ENCODE measurements at places on chromosomes 4 and X.
A peak's percentile ranks its signal among the peaks of the same experiment; 100 is the strongest.

- DNase-seq: no peak
These were observed 12.7 kb downstream of the GRPR start for GRCh38 chrX:16136080-16136479.

GRCh38 chr4:2924765-2925301 is 38.4 kb downstream of the NOP14 start:
- DNase-seq: no peak

GRCh38 chr4:119165767-119166166 is 30.1 kb downstream of the MYOZ2 start:
- DNase-seq: no peak

GRCh38 chr4:78242071-78242470 is 184.9 kb downstream of the FRAS1 start:
- no peak for DNase-seq

DNA sequence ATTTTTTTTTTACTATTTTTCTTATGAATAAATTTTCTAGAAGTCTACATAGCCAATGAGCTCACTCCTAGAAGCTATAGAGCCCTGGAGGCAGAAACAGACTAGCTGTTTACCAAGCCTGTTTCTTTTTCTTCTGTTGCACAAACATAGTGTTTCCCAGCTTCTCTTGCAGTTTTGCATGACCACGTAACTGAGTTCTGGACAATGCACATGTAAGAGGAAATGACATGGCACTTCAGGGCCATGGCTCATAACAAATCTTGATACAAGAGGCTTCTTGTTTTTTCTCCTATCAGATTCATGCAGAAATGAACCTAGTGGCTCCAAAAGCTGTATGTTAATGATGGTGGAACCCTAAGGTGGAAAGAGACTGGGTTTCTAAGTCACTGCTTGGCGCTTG is 127.4 kb downstream of the ZNF330 start:
- no peak for DNase-seq

- no peak for DNase-seq
These were observed 25.3 kb upstream of the GBA3 start for GRCh38 chr4:22667332-22667940.

- DNase-seq: no peak
These were observed 28.6 kb downstream of the MAML3 start for GRCh38 chr4:140125374-140125773.

GRCh38 chr4:113790478-113790877 is 28.9 kb upstream of the CAMK2D start:
- no peak for DNase-seq

DNA sequence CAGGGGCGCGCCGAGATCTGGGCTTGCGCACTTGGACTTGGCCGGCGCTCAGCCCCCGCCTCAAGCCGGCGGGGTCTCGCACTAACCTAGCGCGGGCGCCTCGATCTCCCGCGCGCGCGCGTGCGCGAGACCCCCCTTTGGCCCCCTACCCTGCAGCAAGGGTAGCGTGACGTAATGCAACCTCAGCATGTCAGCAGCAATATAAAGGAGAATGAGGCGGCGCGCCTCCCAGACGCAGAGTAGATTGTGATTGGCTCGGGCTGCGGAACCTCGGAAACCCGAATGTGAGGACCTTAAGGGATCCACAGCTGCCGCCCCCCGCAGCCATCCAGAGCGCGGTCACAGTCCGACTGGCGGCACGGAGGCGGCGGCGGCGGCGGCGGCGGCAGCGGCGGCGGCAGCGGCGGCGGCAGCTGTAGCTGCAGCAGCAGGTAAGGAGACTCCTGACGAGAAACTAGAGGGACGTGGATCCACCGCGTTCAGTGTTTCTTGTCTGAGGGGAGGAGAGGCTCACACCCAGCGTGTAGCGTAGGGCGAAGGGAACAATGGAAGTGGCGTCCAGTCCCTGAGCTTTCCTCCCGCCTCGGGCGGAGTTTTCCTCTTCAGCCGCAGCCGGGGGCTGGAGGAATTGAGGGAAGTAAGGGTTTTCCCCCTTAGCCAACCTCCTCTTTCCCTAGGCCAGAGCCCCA is at the start of the genes SATL1 and ZNF711:
Gene SATL1 (minus strand): TSS at position 19 of the 689 bp plus-strand sequence. CDS start 134,811 bp downstream, outside the sequence.
Gene ZNF711 (plus strand): TSS at position 231 of the 689 bp plus-strand sequence. CDS start 3,582 bp downstream, outside the sequence.
- peak; percentile 48 for DNase-seq

DNA sequence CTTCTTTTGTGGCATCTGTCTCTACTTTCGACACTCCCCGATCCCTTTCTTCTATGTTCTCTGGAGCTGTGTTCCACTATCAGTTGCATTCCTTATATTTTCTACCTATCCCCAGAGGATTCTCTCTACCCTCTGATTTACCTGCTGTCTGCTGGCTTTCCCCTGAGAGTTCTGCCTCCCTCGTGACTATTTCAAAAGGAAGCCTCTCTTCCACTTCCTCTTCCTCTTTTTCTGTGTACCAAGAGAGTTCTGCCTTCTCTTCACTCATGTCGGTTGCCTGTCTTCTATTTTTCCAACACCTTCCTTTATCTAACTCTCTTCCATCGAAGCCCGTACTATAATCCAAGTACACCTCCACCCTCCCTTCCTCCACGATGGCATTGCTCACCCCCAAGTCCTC is 631.7 kb downstream of the SMARCA1 start:
- DNase-seq: no peak

DNA sequence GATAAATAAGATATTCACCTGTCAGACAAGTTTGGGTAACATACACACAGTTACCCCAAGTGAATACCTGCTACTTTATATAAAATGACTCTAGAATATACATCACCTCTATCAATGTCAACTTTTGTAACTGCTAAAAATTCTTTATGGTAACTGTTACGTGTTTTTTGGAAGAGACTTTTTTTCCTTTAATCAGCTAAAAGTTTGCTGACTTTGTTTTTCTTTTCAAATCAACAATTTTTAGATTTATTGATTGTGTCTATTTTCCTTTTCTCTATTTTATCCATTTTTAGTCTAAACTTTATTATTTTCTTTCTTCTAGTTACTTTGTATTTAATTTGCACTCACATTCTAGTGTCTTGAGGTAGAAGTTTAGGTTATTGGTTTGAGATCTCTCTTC is 1106.6 kb upstream of the LCORL start:
- no peak for DNase-seq

DNA sequence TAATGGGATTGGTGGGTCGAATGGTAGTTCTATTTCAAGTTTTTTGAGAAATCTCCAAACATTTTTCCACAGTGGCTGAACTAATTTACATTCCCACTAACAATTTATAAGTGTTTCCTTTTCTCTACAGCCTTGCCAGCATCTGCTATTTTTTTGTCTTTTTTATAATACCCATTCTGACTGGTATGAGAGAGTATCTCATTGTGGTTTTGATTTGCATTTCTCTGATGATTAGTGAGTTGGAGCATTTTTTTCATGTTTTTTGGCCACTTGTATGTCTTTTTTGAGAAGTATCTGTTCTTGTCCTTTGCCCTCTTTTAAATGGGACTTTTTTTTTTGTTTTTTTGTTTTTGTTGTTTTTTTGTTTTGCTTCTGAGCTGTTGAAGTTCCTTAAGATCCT is 200.0 kb upstream of the GK2 start:
- DNase-seq: no peak

DNA sequence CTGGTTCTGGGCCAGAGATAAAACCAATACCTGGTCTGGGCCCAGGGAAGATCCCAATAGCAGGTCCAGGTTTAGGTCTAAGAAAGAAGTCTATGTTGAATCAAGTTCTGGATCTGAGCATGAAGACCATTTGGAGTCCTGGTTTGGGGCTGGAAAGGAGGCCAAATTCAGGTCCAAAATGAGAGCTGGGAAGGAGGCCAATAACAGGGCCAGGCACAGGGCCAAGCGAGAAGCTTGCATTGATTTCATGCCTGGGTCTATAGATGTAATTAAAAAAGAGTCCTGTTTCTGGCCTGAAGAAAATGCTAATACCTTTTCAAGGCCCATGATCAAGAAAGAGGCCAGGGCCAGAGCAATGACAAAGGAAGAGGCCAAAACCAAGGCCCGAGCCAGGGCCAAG is 3.4 kb downstream of the GPRASP1 start:
- DNase-seq: no peak

DNA sequence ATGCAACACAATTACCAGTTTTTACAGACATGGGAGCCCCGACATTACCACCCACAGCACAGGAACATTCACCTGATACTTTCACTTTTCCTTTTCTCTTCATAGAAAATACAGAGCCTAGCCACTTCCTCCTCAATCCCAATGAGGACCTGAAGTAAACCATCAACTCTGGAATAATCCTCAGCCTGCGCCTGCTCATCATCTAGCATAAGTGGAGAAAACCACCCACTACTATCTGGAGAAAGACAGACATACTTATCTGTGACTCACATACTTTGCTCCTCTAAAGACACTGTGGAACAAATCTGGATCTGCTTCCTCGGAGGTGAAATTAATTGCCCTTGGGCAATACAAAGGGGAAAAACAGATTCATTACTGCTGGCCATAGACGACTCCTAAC is 47.8 kb downstream of the ZCCHC13 start:
- DNase-seq: no peak

DNA sequence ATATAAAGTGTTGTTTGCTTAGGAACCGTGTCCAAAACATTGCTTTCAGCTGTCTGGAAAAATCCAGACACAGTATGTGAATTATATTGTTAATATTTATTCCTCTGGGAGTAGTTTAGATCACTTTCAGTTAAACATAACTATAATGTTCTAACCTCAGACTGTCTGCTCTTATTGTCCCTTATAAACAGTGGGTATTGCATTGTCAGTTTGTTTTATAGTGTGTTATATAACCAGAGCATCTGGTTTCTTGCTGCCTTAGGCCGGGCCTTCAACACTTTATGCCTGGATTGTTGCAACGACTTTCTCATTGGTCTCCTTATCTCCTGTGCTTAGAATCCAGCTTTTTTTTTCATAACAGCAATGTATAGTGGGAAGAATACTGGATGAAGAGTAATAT is 26.4 kb downstream of the ATG4A start:
- DNase-seq: no peak

GRCh38 chr4:169854090-169854489 is 96.3 kb upstream of the HPF1 start:
- no peak for DNase-seq

- no peak for DNase-seq
These were observed 30.8 kb downstream of the ADRA2C start for GRCh38 chr4:3796960-3797359.

- DNase-seq: no peak
These were observed 49.4 kb upstream of the PRR32 start for GRCh38 chrX:126770179-126770578.

- DNase-seq: no peak
These were observed 8.6 kb upstream of the MAML3 start for GRCh38 chr4:140162596-140162995.

GRCh38 chr4:101049549-101050001 is 297.8 kb downstream of the PPP3CA start:
- DNase-seq: no peak

DNA sequence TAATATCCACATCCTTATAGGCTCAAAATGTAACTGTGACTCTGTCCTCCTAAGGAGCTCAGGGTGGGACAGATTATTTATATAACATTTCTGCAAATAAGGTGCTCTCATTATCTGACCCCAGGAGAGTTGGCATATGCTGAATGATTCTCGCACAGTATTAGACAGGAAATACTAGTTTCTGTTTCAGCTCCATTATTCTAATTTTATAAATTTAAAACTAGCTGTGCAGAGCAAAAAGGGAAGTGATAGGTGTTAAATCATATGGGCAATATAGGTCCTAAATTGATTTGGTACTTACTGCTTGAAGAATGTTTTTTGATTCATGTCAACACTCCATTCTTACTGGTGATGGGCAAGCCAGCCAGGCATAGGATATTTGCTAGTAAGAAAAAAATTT is 141.5 kb downstream of the GLRA2 start:
- DNase-seq: no peak

DNA sequence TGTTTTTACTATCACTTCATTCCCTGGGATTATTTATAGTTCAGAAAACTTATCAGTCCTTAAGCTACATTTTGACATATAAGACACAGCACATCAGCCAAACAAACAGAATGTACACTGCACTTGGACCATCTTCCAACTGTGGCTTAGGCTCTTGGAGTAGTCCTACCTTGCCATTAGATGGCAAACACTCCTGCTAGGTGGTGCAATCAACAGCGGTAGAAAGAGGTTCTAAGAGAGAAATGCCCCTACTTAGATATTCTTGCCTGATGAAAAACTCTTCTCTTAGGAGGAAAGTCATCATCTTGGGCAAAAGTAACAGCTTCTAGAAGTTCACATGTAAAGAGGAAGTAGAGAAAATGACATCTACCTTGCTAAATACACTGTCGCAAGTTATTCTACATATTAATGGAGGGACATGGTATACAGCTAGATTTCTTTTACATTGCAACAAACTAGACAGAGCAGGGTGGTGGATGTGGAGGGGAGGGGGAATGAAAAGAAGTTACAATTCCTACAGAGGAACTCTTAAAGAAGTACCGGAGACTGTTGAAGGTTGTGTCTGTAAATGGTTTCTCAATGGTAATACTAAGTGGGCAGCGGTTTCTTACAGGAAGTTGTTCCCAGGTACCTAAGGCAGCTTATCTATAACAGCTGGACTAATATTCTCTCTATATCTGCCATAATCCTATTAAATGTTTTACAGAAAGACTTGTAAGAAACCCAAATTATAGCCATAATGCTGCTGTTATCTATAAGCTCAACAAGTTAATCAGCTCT is 8.1 kb upstream of the STPG2 start:
- DNase-seq: no peak

- DNase-seq: no peak
These were observed 278.0 kb downstream of the ANK2 start for GRCh38 chr4:113327494-113327893.

DNA sequence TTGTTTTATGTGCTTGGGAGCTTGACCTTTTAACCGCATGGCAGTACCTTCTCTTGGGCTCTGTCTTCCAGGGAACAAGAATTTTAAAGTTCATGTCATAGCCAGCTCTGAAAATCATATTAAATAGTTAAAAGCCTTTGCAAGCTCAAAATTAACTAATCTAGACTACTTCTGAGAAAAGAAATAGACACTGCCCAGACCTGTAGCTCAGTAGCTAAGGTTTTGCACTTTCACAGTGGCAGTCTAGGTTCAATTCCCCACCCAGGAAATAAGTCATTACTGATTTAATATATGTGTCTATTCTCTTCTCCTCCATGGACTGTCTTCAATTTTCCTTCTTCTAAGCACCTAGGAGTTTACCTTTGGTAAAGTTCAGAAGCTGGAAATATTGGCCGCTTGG is 27.4 kb downstream of the HSD17B11 start:
- no peak for DNase-seq

DNA sequence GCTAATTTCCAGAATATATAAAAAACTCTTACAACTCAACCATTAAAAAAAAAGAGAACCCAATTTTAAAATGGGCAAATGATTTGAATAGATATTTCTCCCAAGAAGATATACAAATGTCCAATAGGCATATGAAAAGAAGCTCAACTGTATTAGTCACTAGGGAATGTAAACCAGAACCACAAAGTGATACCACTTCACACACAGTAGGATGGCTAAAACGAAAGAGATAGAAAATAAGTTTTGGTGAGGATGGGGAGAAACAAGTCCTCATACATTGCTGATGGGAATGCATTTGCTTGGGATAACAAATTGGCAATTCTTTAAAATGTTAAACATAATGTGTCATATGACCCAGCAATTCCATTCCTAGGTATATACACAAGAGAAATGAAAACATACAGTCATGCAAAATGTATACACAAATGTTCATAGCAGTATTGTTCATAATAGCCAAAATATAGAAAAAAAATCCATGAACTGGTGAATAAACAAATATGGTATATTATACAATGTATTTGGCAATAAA is 5.7 kb downstream of the TCEAL3 start:
- no peak for DNase-seq

Data from T47D (cell line).